CD8-positive, alpha-beta memory T cell (primary cell): ENCODE measurements at places on chromosomes 12 and 14.
A peak's percentile ranks its signal among the peaks of the same experiment; 100 is the strongest.

DNA sequence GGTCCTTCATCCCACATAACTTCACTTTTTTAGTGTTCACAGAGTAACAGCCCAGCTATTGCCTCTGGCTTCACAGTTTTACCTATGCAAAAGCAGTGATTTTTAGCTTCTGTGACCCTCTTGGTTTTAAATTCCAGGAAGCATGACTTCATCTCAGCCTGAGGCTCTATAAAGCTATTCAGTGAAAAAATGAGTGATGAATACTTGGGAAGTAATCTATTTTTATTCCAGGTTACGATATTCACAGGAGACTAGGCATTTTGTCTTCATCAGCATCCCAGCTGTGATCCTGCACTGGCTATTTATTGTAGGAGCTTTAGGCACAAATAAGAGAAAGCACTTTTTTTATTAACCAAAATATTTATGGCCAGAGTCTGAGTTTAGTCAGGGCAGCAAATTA is 164.8 kb downstream of the SNAPC1 start:
- no peak for DNase-seq

GRCh38 chr12:25811656-25812126 is 146.8 kb upstream of the RASSF8 start:
- no peak for DNase-seq

DNA sequence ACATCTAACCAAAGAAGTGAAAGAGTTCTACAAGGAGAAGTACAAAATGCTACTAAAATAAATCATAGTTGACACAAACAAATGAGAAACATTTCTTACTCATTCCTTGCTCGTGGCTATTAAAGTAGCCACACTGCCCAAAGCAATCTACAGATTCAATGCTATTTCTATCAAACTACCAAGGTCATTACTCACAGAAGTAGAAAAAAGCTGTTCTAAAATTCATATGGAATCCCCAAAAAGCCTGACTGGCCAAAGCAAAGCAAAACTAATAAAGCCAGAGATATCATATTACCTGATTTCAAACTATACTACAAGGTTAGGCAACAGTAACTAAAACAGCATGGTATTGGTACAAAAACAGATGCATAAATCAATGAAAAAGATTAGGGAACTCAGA is 305.6 kb downstream of the RPAP3 start:
- DNase-seq = no peak

- DNase-seq = peak; percentile 76
These were observed 935 bp upstream of the CRIP1 start for GRCh38 chr14:105485739-105486162.
